ENCODE measurements at places on chromosomes 5 and 9.

DNA sequence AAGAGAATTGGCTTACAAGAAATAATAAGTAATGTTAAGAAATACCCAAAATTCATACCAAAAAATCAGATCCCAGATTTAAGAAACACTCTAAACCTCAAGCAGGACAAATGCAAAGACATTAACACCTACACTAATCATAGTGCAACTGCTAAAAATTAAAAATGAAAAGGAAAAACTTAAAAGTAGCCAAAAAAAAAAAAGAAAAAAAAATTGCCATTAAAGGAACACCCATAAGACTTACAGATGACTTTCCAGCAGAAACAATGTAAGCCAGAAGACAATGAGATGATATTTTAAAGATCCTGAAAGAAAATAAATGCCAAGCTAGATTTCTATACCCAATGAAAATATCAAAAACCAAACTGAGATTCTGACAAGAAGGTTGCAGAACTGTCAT is 101.5 kb downstream of the DENND1A start:
- no peak for DNase-seq

GRCh38 chr5:35185518-35185917 is 44.8 kb downstream of the PRLR start:
- DNase-seq, result no peak

DNA sequence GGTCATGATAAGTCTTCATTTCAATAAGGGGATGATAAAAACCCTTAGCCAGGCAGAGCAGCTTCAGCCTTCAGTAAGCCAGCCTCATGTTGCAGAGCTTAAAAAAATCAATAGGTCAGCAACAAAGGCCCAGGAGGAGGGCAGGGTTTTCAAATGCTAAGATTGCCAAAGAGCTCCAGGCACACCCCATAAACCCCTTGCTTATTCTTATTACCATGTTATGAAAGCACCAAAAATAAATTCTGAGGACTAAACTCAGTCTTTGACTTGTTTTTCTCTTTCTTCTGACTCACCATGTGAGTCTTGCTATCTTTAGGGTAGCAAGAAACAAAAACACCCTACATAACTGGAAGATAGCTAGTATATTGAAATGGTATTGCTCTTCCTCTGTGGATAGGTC is 317.1 kb downstream of the KCTD16 start:
- DNase-seq, result no peak

DNA sequence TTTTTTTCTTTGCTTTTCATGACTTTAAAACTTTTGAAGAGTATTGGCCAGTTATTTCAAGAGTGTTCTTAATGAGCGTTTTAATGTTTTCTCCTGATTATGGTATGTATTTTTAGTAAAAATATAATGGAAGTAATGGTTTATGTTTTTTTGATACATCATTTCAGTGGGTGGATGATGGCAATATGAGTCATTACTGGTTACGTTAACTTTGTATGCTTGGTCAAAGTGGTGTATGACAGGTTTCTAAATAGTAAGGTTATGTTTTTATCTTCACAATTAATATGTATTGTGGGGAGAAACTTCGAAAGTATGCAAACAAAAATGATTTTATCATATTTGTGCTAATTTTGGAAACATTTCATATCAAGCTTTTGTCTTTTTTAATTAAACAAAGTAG is 176.7 kb upstream of the PRDM9 start:
- no peak for DNase-seq

GRCh38 chr9:110220809-110221208 is 12.8 kb upstream of the C9orf152 start:
- DNase-seq, result no peak

DNA sequence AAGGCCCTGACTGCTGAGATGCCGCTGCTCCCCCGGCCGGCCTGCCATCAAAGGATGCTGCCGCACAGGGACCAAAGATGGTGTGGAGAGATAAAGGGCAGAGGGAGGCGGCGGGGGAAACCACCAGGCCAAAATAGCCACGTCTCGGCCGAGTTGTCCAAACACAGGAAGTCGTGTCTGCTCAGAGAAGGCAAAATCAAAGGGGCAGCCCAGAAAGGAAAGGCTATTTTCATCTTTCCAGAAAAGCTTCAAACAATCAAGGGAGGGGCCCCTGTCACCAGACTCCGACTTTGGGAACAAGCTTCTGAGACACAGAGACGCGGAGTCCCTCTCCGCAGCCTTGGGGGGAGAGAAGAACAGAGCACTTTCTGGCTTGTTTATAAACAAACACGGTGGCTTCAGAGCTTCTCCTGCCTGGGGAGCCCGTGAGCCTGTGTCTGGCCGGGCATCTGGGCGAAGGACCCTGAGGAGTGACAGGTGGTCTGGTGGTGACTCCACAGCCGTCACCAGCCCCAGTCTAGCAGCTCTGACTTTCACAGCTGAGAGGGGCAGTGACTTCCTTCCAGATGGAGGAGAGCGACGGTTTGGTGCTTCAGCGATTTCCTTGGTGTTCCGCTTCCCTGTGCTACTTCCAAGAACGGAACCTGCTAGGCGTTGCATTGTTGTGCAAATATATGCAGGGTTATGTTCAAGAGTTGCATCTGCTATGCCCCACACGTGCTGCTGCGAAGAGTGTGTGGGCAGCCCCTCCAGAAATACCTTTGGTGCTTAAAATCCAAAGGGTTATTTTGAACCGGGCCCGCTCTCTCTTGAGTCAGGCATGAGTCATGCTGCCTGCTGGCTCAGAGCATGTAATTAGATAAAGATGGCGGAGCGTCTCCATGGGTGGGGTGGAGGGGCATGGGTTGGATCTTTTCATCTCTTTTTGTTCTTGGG is 24.0 kb downstream of the ADAMTSL2 start:
- DNase-seq, result peak; percentile 91

DNA sequence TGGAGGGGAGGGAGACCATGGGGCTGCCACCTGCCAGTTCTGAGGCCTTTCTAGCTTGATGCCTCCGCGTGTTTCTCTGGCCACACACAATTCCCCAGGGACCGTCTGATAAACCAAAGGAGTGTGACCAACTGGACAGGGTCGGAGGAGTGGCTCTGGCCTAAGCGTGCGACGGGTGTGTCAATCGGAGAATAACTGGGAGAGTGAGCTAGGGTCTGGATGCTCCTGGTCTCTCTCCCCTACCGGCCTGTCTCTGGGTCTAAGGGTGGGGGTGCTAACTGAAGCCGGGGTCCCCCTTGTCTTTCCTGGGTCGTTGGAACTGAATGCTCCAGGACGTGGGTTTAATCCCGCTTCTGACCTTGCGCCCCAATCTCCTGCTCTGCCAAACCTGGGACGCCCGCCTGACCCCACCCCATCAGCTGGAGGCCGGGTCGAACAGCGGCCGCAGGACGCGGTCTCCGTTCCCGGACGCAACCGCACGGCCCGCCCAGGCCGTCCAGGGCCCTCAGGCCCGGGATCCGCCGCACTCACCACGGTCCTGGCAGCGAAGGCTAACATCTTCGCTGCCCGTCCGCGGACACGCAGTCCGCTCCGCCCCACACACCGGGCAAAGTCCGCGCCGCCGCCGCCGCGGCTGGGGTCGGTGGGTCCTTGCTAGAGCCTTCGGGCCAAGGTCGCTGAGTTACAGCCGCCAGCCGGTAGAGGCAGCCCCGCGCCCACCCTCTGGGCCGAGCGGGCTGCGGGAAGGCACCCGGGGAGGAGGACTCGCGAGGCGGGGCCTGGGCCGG is 447 bp downstream of the CRAT start:
- DNase-seq, result no peak

DNA sequence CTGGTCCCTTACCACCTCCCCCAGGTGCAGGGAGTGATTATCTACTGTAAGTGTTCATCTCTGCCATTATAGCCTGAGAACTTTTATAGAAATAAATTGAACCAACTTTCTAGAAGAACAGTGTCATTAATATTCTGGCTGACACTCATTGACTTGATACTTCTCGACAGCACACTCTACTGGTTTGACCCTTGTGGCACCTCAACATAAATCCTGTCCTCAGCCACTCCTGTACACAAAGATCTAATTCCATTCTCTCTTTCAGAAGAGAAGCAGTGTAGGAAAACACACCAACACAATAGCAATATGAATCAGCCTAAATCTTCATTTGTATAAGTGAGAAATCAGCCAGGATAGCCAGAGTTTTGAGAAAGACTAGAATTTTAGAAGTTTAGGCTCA is 417.7 kb downstream of the TAF11L14 start:
- no peak for DNase-seq

GRCh38 chr9:95261890-95262289 is 55.6 kb downstream of the FANCC start:
- DNase-seq, result no peak

GRCh38 chr5:61332358-61332749 is 296 bp downstream of the ZSWIM6 start:
- DNase-seq, result peak; percentile 66

GRCh38 chr5:52638732-52639131 is 149.0 kb upstream of the ITGA1 start:
- DNase-seq, result no peak

DNA sequence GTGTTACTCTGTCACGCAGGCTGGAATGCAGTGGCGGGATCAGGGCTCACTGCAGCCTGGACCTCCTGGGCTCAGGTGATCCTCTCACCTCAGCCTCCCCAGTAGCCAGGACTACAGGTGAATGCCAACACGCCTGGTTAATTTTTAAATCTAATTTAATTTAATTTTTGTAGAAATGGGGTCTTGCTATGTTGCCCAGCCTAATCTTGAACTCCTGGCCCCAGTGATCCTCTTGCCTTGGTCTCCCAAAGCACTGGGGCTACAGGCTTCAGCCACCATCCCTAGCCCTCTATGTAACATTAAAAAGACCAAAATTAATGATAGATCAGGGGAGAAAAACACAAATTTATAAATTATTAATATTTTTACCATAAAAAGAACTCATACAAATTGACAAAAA is 11.3 kb upstream of the UBAP2 start:
- DNase-seq, result no peak

DNA sequence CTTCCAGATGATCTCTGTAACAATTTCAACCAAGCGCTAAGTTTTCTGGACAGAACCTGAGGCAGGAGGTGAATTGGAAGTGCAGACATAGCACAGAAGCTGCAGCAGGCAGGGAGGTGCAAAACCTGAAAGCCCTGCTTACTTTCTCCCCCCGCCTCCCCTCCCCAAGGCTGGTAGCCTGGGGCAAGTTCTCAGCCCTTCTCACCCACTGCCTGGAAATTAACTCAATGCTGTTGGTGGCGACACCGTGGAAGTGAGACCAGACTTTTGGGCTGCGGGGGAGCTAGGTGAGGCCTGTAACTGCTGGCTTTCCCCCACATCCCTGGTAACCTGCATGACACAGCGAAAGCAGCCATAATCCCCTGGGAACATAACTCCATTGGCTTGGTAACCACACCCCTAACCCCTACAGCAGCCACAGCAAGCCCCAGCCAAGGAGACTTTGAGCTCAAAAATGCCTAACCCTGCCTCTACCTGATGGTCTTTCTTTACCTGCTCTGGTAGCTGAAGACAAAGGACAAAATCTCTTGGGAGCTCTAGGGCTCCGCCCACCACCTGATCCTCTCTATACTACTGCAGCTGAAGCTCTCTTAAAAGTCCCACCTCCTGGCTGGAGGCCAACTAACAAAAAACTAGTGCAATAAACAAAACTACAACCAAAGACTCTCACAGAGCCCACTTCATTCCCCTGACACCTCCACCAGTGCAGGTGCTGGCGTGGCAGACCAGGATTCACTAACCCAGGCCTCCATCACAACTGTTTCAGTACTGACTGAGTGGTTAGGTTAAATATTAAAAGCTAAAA is 11.9 kb upstream of the OR13C8 start:
- no peak for DNase-seq

DNA sequence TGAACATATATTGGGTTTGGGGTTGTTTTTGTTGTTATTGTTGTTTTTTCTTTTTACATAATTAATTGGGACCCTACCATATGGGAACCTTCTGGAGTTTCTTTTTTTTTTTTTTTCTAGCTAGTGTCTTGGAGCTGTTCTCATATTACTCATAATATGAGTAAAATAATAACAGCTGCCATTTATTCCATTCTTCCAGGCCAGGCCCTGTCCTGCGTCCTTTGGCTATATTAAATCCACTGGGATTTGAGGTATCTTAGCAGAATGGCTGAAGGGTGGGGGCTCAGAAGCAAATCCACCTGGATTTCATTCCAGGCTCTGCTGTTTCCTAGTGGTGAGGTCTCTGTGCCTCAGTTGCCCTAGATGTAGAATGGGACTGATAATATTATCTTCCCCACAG is 47.2 kb upstream of the RPL26L1 start:
- no peak for DNase-seq

GRCh38 chr5:5104550-5104949 is 35.6 kb upstream of the ADAMTS16 start:
- no peak for DNase-seq

GRCh38 chr5:137462816-137463520 is 36.2 kb downstream of the SPOCK1 start:
- DNase-seq, result no peak

DNA sequence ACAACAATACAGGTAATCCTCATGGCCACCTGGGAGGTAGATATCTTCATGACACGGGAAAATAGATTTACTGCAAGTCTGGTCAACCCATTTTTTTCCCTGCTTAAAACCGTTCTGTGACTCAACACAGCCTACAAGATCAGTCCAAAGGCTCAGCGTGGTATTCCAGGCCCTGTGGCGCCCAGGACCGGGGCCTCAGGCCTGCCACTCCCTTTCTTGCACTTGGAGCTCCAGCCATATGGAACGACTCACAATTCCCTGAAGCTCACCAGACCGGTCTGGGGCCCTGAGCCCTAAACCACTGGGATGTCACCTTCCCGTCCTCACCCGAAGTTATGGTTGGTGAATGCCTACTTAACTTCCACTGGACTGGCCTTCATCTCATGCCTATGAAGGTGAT is 6.5 kb upstream of the MLANA start:
- no peak for DNase-seq

DNA sequence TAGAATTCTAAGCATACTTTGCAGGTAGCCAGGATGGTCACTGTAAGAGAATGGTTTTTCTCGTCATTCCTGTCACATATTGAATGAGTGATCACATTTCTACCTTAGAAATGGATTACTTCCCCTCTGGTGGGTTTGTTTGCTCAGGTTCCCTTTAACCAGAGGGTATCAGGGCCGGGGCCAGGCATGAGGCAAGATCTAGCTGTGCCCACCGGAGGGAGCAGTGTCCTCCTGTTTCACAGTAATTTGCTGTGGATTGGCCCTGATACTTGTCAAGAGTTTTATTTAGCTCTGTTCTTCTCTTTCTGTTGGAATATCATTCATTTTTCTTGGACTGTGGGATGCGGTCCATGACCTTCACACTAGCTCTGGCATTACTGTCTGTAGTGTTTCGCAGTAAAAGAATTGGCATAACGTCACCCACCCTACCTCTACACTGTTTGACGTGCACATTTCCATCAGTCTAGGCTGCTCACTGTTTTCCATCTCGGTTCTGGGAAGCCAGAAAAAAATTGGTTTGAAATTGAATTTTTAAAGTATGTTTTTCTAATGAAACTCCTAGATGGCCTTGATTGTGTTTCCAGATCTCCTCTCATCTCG is 42.4 kb upstream of the ZBED3 start:
- DNase-seq, result no peak

GRCh38 chr5:176822793-176823481 is 12.6 kb downstream of the UNC5A start:
- no peak for DNase-seq

DNA sequence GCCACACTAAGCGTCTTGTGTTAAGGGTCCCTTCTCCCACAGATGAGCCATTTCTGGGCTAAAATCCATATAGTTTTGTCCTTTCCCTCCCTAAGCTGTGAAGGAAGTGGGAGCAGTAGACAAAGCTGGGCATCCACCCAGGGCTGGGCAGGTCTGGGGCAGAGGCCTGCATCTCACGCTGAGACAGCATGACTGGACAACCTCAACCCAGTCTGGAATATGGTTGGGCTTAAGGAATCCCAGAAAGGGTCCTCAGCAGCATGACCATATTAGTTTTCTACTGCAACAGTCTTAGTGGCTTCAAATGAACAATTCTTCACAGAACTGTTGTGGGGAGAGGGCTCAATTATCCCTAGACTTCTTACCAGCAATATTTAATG is 173.8 kb downstream of the AUH start:
- no peak for DNase-seq

All from GM13977 (cell line).